Activated CD4-positive, CD25-positive, alpha-beta regulatory T cell treated with anti-CD3 and anti-CD28 coated beads, Interleukin-2, amount 50 U/mL, for 24 hours (primary cell): ENCODE measurements at places on chromosomes 7 and 10.

- ATAC-seq: no peak
Observed at GRCh38 chr7:122544463-122544862, 154.5 kb downstream of the RNF133 start.

DNA sequence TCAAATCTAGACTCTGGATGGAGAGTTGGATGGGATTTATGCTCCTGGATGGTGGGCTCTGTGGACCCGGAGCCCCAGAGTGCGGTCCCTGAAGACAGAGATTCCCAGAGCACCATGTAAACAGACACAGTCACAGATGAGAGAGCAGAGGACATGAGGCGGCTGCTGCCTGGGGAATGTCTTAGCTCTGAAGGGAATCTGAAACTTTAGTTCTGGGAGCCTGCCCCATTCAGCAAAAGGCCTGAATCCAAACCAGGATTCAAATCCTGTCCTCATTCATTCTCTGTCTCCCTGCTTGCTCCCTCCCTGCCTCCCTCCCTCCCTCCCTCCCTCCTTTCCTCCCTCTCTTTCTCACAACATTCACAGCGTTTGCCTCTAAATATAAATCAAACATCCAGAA is 49.5 kb upstream of the CALD1 start:
- no peak for ATAC-seq

DNA sequence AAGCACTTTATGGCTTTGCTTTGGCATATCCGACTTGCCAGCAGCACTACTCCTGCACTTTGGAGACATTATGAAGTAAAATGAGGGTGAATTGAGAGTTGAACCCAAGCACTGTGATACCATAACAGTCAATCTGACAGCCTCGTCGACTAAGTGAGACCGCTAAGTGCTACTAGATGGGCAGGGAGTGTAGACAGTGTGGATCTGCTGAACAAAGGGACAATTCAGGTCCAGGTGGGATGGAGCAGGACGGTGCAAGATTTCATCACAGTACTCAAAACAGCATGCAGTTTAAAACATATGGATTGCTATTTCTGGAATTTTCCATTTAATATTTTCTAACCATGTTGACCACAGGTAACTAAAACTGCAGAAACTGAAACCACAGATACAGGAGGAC is 20.8 kb upstream of the PRTFDC1 start:
- no peak for ATAC-seq

DNA sequence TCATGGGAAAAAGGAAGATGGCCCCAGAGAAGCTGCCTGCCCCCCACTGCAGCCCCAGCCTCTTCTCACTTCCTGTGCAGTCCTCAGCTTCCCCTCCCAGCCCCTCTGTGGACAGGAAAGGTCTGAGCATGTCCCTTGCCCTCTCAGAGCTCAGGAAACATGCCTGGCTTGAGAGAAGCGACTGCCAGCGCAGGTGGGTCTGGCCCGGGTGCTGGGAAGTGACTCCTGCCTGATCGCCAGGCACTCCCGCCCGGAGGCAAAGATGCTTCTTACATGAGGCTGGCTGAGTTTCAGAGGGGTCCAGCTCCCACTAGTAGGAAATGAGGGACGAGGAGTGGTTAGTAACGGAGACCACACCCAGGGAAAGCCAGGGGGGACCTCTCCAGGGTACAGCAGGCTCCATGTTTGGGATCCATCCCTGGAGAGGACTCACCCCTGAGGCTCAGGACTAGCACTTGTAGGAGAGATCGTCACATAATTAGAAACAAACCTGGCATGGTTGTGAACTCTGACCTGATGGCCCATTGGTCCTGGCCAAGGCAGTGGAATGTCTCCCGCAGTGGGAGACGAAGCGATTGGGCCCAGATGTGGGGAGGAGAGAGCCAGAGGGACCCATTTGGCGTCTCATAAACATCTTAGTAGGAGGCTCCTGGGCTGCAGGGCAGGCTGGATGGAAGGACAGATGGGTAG is 12.3 kb downstream of the ELN start:
- no peak for ATAC-seq

DNA sequence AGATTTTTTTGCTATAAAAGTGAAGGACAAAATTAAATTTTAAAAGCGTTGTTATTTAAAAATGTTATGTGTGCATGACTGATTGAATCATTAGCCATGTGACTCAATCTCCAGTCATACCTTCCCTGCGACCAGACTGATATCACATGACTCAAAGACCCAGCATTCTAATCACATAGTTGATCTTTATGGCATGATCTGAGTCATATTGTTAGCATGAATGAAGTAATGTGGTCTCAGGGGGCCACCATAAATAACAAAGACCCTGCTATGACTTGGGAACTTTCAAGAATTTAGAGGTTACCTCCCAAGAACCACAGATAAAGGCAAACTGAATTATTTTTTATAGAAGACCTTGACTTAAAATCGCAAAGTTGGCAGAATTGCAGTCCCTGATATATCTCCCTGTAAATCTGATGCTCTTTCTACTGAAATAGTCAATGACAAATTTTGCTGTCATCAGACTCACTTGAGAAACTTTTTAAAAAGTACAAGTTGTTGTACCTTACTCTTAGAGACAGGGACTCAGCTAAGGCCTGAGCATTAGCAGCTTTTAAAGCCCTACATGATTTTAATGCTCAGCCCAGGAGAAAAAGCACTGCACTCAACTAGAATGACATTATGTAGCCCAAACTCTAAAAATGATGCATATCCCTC is 717.3 kb downstream of the XPNPEP1 start:
- ATAC-seq: no peak

GRCh38 chr7:12827219-12827821 is 139.9 kb downstream of the ARL4A start:
- no peak for ATAC-seq

GRCh38 chr10:47412177-47412730 is 28.2 kb upstream of the ZNF488 start:
- ATAC-seq: no peak

DNA sequence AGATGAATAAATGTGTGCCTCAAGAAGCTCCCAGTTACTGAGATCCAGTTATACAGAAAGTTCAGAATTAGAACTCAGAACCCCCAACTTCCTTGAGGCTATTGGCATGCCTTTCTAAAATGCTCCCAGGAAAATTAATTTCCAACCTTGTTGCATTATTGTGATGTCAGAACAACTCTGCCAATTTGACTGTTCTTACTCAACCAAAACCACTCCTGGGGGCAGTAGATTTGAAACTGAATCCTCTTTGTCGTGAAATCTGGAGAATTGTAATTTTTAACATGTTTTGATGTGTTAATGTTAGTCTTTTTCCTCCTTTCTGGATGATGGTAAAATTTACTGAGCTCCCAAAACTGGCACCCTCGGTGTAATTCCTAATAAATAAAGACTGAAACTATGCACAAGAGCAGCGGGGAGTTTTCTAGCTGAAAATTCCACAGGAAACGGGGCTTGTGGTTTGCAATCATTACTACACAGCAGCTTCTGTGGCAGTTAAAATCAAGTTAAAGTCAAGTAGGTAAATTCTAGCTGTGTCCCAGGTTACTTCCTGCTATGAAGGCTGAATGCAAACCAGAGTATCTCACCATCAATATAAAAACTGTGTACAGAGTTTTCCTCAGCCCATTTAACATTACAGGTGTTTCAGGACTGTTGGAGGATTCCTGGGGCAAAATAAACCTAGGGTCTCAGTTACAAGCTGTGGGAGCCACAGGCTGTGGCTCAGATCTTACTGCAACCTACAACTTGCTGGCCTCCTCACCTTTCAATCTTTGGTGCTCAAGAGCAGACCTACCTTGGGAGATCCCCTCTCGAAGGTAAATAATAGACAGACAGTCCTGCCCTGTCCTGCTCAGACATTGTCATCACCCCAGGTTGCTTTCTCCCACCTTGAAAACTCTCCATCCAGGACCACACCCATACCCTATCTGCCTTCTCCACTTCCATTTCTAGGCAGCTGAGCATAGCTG is 156.3 kb upstream of the KMT2E start:
- ATAC-seq: no peak

DNA sequence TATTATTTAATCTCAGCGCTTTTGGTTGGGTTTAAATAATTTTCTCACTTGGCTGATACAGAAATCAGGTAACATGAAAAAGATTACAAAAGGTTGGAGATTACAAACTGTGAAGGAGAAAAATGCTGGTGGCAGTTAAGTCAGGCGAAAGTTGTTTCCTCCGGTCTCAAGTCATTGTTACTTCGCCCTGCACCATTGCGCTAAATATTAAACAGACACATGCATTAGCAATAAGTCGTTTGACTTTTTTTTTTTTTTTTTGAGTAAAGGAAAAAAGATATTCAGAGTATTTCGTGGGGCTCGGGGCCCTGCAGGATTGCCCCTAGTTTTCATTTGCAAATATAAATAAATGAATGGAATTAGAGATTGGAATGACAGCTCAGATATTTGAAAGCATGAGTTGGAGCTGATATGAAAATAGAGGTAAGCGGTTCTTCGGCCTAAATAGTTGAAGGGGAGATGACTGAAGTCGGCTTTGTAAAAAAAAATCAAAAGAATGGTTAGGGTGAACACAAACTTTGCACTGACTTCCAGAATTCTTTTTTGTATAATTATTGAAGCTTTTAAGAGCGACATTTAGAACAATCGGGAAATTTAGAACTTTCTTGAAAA is 914 bp downstream of the SDHAF3 start:
- ATAC-seq: no peak

GRCh38 chr10:43324876-43325275 is 46.6 kb upstream of the FXYD4 start:
- ATAC-seq: no peak

GRCh38 chr7:20894806-20895205 is 108.1 kb upstream of the SP8 start:
- ATAC-seq: no peak

DNA sequence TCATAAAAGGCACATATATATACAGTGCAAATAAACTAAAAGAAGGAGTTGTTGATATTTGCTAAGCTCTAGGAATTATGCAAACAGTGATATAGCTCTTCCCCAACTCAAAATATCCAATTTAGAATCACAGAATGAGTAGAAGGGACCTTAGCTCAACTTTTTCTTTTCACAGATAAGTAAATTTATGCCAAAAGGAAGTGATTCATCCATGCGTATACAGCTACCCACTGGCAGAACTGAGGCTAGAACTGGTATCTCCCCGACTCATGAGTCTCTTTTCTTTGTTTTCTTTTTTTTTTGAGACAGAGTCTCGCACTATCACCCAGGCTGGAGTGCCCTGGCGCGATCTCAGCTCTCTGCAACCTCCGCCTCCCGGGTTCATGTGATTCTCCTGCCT is 54.2 kb upstream of the SVIL start:
- peak; percentile 94 for ATAC-seq

DNA sequence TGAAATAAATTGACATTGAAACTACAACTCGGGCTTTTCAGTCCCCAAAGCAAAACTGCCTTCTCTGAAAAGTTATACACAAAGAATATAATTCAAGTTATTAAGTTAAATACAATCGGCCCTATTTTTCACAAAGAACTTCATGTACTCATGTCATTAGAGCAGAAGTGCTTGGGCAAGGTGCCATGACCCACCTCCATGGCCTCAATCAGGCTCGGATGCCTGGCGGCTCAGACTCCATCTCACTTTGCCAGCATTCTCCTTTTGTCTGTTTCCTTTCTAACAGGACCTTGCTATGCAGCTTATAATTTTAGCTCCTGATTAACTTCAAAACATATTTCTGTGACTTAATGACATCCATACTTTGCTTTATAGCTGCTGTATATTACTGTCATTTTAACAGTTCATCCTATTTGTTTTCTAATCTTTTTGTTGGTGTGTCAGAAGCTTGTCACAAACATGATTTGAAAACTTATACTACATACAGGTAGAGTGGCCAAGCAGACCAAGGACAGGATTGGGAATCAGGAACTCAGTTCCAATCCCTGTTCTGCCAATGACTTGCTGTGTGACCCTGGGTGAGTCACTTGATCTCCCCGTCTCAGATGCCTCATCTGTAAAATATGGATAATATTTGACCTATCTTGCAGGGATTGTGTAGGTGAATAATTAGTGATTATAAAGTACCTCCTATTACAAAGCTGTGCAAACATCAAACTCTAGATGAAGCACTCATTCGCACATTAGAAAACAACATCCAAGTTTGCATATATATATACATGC is 60.8 kb upstream of the ITGA8 start:
- ATAC-seq: no peak

DNA sequence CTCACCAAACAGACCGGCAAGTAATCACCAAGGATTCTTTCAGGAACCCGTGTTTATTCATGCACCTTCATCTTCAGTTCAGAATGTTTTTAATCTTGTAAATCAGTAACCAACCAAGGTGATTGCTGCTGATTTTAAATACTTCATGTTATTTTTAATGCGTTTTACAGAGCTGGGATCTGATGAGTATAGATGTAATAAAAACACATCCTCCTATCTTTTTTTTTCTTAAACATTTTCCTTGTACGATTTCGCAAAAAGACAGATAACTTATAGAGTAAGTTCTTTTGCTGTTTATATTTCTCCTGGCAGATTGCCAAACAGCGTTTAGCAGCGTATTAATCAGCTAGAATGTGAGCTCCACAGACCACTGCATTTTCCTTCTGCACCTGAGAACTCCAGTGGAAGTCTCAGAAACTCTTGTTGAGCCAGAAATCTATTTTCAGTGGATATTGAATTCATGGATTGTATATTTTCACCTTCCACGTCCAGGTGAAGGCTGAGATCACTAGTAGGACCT is 397.8 kb upstream of the NRP1 start:
- no peak for ATAC-seq
